ENCODE measurements at places on chromosomes 5 and 9. TPM values are rescaled to one million over a fixed set of nuclear protein-coding genes. Genes with fewer than 3 reads are reported as not detected.

DNA sequence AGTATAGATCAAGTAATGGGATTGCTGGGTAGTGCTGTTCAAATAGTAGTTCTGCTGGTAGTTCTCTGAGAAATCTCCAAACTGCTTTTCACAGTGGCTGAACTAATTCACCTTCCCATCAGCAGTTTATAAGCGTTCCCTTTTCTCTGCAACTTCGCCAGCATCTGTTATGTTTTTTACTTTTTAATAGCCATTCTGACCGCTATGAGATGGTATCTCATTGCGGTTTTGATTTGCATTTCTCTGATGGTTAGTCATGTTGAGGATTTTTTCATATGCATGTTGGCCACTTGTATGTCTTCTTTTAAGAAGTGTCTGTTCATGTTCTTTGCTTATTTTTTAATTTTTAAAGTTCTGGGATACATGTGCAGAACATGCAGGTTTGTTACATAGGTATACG, 279.2 kb upstream of the NREP start:
- DNase-seq = no peak

- no peak for DNase-seq
Measured at GRCh38 chr5:89397096-89397495, 514.1 kb upstream of the MEF2C start.

- DNase-seq = no peak
Measured at GRCh38 chr5:173707392-173707791, 90.9 kb upstream of the BOD1 start.

PCDHA10 gene
- total RNA-seq = 0.37 TPM

IL4 gene
- not detected for total RNA-seq

GRCh38 chr9:23412046-23412445, 414.0 kb downstream of the ELAVL2 start:
- no peak for DNase-seq

- no peak for DNase-seq
Measured at GRCh38 chr9:38355115-38355514, 37.4 kb upstream of the ALDH1B1 start.

All from colonic mucosa (tissue), 4 donors.